ENCODE measurements at places on chromosomes 13 and 19.

DNA sequence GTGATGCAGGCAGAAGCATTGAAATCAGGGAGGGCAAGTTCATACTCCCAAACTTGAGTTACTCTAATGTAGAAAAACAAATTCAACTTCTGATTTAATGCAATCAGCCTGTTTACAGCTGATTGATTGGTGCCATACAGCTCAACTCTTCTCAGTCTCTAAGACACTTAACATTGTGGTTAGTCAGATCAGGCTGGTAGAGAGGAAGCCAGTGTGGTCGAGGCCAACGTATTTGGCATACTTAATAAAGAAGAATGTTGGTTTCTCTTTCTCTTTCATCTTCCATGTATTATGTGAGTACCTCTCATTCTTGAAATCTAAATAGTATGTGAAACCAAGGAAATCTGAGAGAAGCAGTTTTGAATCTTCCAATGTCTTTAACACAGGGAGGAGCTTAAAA lies 255.0 kb upstream of the SLITRK1 start:
- peak; percentile 46 for DNase-seq

DNA sequence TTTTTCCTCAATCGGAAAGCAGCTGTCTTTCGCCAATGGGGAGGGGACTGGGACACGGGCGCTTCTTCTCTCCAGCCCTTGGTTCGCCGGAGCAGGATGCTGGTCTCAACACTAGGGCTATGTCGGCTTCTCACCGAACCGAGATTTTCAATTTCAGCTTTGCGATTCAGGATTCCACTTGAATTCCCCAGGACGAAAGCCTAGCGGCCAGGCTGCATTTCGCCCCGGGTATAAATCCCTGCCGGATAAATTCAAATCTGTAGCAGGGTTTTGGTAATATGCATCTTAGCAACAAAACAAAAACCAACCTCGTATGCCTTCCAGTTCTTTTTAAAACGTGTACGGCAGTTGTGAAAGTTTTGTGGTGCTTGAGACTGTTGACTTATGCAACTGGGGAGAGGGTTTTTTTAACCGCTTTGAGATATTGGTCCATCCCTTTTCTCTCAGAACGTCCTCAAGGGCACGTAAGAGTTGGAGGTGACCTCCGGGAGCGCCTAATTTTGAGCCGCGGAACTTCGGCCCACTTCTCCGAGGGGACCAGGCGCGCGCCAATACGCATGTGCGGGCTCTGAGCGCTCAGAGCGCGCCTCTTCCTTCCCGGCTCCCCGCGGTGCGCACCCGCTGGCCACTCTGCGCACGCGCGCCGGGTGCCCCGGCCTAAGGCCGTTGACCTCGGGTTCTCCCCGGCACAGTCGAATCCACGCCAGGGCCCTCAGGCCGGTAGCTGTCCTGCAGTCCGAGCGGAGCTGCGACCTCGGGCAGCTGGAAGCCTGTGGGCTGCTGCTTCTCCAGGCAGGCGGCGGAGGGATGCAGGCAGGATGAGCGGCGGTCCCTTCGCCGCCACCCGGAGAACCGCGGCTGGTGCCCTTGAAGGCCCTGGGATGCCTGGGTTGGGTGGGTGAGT lies 7.6 kb downstream of the POU4F1 start:
- no peak for DNase-seq

DNA sequence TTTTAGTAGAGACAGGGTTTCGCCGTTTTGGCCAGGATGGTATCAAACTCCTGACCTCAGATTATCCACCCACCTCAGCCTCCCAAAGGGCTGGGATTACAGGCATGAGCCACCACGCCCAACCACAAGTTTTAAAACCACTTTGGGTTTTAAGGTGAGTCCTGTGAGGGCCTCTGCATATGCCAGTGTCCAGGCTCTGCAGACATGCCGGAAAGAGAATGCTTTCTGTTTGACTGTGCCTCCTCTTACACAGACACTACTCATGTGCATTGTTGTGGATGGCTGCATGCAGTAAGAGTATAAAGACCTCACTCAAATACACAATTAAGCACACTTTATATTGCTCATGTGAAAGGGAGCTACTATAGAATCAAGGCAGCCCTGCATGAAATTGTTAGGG lies 20.8 kb upstream of the SLC25A30 start:
- no peak for DNase-seq

DNA sequence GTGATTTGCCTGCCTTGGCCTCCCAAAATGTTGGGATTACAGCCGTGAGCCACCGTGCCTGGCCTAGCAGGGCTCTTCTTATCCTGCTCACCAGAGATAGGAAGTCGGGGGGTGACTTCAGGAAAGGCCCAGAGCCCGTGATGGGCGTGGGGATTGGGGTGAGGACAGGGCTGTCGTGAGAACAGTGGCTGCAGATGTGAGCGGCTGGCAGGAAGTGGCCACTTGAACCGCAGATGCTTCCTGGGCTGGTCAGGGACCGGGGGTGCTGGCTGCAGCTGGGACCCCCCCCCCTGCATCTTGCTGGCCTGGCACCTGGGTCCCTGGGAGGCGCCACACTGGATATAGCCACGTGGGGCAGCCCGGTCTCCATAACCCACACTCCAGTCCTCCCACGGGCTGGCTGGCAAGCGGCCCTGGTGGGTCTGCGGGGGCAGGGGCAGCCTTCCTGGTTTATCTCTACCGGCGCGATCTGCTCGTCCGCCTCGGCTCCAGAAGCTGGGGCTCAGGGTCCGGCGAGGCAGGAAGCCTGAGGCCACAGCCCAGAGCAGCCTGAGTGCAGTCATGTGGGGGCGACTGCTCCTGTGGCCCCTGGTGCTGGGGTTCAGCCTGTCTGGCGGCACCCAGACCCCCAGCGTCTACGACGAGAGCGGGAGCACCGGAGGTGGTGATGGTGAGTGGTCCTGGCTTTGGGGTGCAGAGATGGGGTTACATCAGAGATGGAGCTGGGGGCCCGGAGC lies at the start of gene F2RL3:
F2RL3 (plus strand) TSS at position 371 of the 737 bp plus-strand sequence; CDS start at position 562, 191 bp downstream.
- DNase-seq, result no peak

- no peak for DNase-seq
Measured at GRCh38 chr19:56840451-56841192, at the start of the genes PEG3 and ZIM2. Gene PEG3, minus strand, starts transcription at chr19:56840726. Its CDS starts 16,071 bp downstream, at chr19:56824655. Gene ZIM2, minus strand, starts transcription at chr19:56840726. Its CDS starts 16,449 bp downstream, at chr19:56824277.

GRCh38 chr13:42137856-42138537 lies 89.5 kb downstream of the DGKH start:
- peak; percentile 37 for DNase-seq

GRCh38 chr13:41956272-41956671 lies 4.6 kb downstream of the VWA8 start:
- no peak for DNase-seq

GRCh38 chr19:19468424-19469050 lies 46.8 kb downstream of the TSSK6 start:
- DNase-seq, result no peak

DNA sequence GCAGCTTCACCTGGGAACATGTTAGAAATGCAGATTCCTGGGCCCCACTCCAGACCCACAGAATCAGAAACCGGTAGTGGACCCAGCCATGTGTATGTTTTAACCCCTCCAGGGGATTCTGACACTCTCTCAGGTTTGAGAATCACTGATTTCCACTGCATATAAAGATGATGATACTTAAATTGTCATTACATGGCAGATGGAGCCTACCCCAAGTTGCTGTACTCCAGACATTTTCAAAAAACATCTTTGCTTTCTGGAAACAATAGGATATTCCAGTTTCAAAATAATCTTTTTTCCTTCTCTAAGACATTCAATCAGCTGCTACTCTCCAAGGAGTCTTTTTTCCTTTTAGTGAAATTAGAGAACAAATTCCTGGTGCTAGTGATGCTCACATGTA lies 48.6 kb upstream of the RGCC start:
- no peak for DNase-seq

GRCh38 chr19:43474487-43474886 lies 9.1 kb upstream of the LYPD3 start:
- DNase-seq, result no peak

- no peak for DNase-seq
Measured at GRCh38 chr13:65784088-65784816, 1445.9 kb downstream of the PCDH9 start.

Data from astrocyte of the spinal cord (primary cell).